ENCODE measurements at places on chromosomes 2 and 18. TPM values are rescaled to one million over a fixed set of nuclear protein-coding genes. Genes with fewer than 3 reads are reported as not detected.

The PIKFYVE gene
- 21.6 TPM for total RNA-seq

The CD8B2 gene
- not detected for total RNA-seq

The UPP2 gene
- total RNA-seq: not detected

The KIF5C gene
- under 0.01 TPM for total RNA-seq

The SLC4A5 gene
- 0.20 TPM for total RNA-seq

The KIAA2012 gene
- total RNA-seq: not detected

The ERMN gene
- total RNA-seq: not detected

GRCh38 chr18:55123361-55123760, 164.1 kb upstream of the CCDC68 start:
- DNase-seq: no peak

DNA sequence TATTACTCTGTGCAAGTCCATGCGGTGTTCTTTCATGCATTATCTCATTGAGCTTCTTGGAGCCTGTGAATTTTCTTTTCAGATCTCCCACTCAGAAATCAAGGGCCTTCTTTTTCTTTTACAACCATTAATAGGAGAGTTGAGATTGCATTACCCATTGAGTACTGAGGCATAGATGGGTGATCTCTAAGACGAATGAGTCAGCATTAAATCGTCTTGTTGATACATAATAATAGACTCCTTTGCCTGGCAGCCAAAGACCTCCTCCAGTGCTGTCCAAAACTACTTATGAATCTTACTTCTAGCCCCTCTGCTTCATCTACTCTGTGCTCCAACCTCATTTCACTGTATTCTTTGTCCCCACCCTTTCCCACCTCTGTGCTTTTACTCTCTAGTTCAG, 180.5 kb downstream of the AGPS start:
- no peak for DNase-seq

DNA sequence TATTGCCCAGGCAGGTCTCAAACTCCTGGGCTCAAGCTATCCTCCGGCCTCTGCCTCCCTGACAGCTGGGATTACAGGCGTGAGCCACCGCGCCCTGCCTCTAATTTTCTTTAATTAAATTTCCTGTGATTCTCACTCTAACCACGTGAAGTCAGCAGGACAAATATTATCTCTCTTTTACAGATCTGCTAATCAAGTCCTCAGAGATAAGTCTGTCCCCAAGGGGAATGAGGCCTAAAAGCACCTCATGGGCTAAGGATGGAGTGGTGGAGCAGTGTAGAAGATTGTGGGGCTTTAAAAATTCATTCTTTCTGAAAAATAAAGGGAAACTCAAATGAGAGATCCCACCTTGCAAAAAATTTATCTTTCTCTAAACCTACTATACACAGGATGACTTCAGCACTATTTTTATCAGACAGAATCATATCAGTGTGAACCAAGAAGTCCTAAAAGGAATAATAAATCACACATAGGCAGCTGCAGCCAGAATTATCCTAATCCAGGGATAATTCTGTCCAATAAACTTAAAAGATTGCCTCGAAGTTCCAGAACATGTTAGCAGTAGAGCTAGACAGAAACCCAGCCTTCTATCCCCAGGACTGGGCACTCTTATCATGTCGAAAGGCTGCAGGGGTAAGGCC, 38.3 kb upstream of the BMPR2 start:
- DNase-seq: no peak

- no peak for DNase-seq
Observed at GRCh38 chr2:208983486-208983885, 440.4 kb upstream of the MAP2 start.
